ENCODE measurements at places on chromosomes 16 and 17. TPM values are rescaled to one million over a fixed set of nuclear protein-coding genes. Genes with fewer than 3 reads are reported as not detected.

GRCh38 chr17:31248986-31249834, 47.8 kb downstream of the OMG start:
- no peak for DNase-seq

GRCh38 chr17:76388966-76389888, 4.8 kb downstream of the SPHK1 start:
- DNase-seq, result no peak

DNA sequence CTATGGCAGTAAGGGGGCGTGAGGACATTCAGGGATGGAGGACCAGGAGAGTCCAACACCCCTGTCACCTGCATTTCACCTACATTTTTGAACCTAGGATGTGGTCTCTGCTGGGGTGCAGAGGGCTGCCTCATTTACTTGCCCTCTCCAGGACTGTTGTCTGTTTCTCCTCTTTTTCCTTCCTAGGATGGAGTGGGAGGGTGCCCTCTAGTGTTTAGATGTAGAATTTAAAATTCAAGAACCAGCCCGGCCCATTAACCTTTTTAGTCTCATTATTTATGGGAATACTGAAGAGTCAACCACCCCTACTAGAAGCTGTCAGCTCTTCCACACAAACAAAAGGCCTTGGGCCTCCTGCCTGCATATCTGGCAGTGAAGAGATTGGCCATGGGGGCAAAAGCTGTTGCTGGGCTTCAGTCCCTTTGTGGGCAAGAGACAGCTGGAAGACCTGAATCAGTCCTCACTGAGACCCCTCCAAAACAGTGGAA, 2.5 kb upstream of the STARD3 start:
- no peak for DNase-seq

DNA sequence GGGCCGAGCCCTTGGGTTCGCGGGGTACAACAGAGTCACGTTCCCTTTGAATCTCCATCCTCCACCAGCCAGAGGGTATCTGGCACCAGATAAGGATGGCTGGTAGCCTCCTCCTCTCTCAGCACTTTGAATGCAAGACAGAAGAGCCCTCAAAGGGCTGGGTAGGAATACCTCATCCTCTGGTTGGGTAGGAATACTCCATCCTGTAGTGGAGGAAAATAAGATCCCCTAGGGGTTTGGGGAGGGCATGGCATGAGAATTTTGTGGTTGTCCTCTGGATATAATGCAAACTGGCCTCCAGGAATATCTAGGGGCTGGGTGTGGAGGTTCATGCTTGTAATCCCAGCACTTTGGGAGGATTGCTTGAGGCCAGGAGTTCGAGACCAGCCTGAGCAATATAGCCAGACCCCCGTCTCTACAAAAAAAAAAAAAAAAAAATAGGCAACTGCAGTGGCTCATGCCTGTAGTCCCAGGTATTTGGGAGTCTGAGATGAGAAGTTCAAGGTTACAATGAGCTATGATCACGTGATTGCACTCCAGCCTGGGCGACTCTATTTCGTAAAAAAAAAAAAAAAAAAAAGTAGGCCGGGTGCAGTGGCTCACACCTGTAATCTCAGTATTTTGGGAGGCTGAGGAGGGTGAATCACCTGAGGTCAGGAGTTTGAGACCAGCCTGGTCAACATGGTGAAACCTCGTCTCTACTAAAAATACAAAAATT, 2.7 kb downstream of the IGFBP4 start:
- no peak for DNase-seq

The NUP93 gene
- total RNA-seq, result 69.1 TPM

The CCL11 gene
- not detected for total RNA-seq

DNA sequence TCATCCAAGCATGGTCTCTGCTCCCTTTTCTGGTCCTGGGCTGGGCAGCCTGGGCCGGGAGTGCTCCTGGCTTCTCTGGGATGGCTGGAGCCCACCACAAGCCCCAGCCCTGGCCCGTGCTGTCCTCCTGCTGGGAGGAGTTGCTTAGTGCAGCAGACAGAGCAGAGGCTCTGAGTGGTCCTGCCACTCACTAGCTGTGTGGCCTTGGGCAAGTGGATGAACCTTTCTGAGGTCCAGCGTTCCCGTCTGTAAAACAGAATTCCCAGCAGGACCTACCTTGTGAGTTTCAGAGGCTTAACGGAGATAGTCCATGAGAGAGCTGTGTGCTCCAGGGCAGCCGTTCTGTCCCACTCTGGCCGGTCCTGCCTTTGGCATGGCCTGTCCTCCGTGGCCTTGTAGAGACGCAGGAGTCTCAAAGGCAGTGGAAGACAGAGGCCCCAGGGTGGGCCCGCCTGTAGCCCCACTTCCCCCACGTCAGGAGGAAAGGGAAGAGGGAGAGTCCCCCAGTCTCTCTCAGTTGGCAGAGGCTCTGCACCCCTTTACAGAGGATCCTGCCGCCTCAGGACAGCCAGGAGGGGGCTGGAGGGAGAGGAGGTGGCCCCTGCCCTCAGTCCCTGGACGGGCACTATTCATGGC, 7.8 kb downstream of the MYO15B start:
- DNase-seq, result no peak

GRCh38 chr17:77842528-77843147, 115.9 kb upstream of the TNRC6C start:
- no peak for DNase-seq

The CCL1 gene
- not detected for total RNA-seq

DNA sequence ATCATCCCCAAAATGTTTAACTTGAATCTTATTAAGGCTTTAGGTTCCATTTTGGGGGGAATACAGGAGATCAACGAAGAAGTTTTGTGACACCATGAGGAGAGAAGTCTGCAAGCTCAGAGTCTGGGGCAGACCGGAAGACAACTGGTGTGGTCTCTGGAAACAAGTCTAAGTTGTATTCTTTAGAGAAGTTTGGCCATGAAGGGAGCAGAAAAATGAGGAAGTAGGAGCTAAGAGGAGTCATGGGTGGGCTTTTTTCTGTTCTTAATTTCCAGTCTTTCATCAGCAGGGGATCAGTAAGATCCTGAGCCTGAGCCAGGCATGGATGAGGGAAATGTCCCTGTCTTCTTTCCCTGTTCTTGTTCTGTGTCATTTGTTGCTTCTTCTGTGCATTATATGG, 35.8 kb upstream of the NF1 start:
- DNase-seq, result no peak

DNA sequence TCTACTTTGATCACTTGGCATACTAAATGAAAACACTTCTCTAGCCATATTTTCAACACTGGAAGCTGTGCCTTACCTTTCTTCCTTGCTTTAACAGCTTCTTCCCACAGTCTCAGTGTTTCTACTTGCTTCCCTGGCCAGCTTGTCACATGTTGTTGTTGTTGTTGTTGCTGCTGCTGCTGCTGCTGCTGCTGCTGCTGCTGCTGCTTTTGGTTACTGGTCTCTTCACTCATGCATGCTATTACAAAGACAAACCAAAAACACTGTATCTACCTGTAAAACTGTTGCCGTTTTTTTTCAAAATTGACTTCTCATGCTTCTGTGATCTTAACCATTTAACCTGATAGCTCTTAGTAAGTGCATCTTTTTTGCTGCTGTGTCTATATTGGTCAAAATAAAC, 9.0 kb downstream of the VEZF1 start:
- DNase-seq, result no peak

- DNase-seq, result no peak
These were observed 48.1 kb upstream of the IRX5 start for GRCh38 chr16:54882556-54882955.

The SPAG5 gene
- 8.5 TPM for total RNA-seq

DNA sequence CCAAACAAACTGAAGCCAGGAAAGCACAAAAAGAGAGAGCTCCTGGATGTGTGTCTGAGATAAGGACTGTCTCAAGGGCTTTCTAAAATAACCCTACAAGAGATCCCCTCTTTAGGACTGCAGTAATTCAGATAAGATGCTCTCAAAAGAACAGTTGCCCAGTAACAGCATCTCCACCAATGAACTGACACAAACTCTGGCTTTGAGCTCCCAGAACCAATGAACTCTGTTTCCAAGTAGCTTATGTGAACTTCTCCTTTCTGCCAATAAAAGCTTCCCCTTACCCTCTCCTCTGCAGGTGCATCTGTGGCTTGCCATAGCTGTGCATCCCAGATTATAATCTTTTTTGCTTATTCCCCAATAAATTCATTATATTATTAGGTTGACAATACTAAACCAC, 421.5 kb downstream of the SLC39A11 start:
- DNase-seq, result no peak

The KRTAP1-1 gene
- not detected for total RNA-seq

DNA sequence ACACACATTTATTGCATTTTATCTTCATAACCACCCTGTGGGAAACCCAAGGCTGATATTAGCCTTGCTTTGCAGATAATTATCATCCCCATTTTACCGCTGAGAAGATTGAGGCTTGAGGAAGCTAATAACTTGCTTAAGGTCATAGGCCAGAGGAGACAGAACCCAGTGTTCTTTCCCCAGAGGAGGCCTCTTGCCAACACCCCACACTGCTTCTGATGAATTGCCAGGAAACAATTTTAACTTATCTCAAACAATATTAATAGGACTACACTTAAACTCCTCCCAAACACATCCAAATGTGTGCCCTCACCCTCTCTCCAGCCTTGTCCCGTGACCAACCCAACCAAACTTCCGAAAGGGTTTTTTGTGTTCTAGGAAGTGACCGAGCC, 2.1 kb upstream of the SPG7 start:
- DNase-seq, result no peak

All from ureter (tissue), 1 donor.